ENCODE measurements at places on chromosomes 13 and 19. TPM values are rescaled to one million over a fixed set of nuclear protein-coding genes. Genes with fewer than 3 reads are reported as not detected.

Gene KCNJ14
- total RNA-seq = 0.61 TPM

Gene CPT1C
- 23.2 TPM for total RNA-seq

- H3K27ac ChIP-seq = peak overlapping the region; percentile 83
- H3K4me1 ChIP-seq = peaks cover 18% of the 10 kb centered on the region
- H3K27me3 ChIP-seq = no peaks in the 10 kb centered on the region
- no peaks in the 10 kb centered on the region for H3K36me3 ChIP-seq
Observed at GRCh38 chr13:29918845-29919244, 68.4 kb upstream of the UBL3 start.

Gene ARHGAP45
- total RNA-seq = 5.1 TPM

Gene CCDC169
- total RNA-seq = 5.4 TPM

GRCh38 chr13:33554919-33555791 is 262.8 kb upstream of the RFC3 start:
- H3K4me1 ChIP-seq = no peaks in the 10 kb centered on the region
- no peak for DNase-seq
- no peak overlapping the region for H3K4me3 ChIP-seq
- no peaks in the 10 kb centered on the region for H3K27me3 ChIP-seq
- peak overlapping the region; percentile 17 for H3K27ac ChIP-seq

Gene RFPL4A
- not detected for total RNA-seq

Data from spinal cord (tissue), 10 donors.